Activated T-cell treated with anti-CD3 and anti-CD28 coated beads, Interleukin-2, amount 50 U/mL, for 24 hours (primary cell): ENCODE measurements at places on chromosomes 4 and X.
A peak's percentile ranks its signal among the peaks of the same experiment; 100 is the strongest.

- no peak for DNase-seq
Observed at GRCh38 chr4:6333301-6334202, 63.9 kb downstream of the WFS1 start.

GRCh38 chr4:3682236-3683076 lies 83.7 kb upstream of the ADRA2C start:
- DNase-seq: no peak

DNA sequence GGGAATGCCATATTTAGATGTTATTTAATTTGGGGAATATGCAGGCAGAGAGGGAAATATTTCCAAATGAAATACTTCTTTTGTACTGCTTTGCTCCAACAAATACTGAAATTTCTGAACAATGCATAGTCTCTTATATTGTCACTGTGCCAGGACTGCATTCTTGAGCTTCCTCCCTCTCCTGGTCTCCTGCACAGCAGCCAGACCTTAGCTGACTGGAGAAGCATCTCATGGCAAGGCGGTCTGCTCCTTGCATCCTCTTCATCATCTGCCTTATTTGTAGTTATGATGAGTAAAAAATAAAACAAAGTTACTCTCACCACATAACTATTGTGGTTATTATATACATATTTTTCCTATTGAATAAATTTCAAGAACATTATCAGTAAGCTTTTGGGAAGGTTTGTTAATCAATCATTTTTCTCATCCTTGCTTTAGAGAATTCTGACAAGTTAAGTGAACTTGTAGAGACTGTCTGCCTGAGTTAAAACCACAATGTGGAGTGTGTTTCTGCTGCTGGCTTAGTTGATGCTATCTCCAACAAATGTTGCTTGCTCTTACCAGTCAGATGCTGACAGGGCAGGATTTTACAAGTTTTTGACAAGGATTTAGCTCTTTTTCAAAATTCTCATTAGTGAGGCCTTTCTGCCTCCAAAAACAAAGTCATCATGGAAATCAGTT lies 153.6 kb downstream of the SOWAHB start:
- DNase-seq: no peak

DNA sequence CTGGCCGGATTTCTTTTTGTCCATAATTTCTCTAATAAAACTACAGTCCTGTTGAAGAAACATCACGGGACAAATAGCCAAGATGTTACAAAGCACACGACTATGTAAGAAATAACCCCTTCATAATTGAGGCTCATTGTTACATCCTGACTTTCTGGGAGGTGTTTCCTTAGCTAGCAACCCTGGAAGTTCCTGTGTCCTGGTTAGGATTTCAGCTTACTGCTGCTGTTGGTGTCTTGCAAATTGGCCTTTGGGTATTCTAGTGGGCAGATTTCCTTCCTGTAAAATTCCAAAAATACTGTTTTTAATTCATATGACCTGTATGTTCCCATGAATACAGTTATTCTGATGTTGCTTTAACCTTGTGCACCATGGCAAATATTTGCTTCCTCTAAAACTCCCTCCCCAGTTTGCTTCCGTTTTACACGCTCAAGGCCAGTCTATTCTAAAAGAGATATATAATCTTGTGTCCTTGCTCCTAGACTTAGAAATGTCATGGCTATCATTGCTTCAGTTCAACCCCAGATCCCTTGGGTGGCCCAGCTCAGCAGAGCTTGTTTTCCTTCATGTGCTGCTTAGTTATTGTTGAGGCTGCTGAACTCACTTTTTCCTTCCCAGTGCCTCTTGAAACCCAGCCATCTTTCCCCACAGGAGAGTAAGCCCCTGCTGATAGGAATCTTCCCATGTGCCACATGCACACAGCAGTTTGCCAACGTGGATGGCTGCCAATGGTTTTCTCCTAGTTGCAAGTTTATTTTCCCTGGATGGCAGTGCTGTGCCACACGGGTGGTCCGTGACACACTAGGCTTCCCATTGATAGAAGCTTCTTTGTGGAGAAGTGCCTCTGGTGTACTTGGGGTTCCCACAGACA lies 75.8 kb downstream of the TSPAN7 start:
- DNase-seq: no peak

DNA sequence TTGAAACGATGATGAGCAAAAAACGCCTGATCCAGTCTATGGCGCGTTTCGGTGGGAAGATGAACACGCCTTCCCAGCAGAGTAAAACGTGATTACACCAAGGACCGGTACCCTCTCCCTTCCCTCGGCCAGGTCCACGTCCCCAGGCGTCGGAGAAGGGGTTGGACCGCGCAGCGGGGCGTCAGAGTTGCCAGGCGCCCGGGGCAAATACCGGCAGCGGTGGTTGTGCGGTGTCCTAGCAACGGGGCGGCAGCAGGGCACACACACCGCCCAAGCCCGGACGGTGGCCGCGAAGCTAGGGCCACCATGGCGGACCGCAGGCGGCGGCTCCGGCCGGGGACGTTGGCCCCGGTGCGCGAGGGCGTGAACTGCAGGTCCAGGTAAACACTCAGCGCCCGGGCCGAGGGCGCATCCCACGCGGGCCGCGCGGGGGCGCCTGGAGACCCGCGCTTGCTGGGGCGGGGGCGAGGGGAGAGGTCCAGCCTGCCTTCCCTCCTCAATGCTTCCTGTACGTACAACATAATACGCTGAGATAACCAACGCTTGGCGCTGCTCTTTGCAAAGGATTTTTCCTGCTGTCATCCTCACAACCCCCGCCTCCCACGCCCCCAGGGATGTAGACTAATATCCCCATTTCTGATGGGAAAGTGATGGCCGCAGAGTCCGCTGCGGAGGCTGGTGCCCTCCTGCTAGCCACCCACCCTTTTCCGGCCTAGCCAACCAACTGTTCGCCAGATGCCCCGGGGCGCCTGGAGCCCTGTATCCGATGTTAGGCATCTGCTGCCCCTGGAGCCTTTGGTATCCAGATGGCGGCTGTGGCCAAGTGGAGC lies at the start of gene FAM47E:
TSS of gene FAM47E (plus strand) at position 281 of the 830 bp plus-strand sequence. CDS start at position 307, 26 bp downstream.
- DNase-seq: peak; percentile 53

DNA sequence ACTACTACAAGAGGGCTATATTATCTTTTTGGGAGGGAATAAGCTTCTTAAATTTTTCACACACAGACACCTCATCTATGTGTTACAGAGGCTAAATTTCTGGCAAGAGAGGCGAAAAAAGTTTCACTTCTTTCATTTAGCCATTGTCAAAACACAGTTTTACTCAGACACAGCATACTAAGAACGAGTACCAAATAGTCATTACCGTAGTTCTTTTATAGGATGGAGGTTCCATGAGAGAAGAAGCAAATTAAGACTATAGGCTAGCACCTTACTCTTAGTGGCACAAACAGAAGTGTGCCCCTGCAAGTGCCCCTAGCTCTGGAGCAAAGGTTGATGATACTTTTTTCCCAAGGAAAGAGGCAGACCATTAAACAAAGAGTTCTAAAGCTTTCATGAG lies 26.2 kb downstream of the UGT2B7 start:
- no peak for DNase-seq

- DNase-seq: no peak
Observed at GRCh38 chr4:68613752-68614151, 37.6 kb upstream of the UGT2B17 start.
